ENCODE measurements at places on chromosomes 16 and 17. TPM values are rescaled to one million over a fixed set of nuclear protein-coding genes. Genes with fewer than 3 reads are reported as not detected.

Gene SCARF1
- 295 TPM for total RNA-seq

Gene PDILT
- not detected for total RNA-seq

Gene NRN1L
- not detected for total RNA-seq

Gene LDHD
- 7.5 TPM for total RNA-seq

Gene ZNF624
- total RNA-seq: 0.53 TPM

Gene HOXB3
- 19.3 TPM for total RNA-seq

Gene C16orf89
- 4.6 TPM for total RNA-seq

Gene TSR1
- total RNA-seq: 16.9 TPM

Gene OR1A1
- not detected for total RNA-seq

Gene RGS9
- total RNA-seq: 0.21 TPM

DNA sequence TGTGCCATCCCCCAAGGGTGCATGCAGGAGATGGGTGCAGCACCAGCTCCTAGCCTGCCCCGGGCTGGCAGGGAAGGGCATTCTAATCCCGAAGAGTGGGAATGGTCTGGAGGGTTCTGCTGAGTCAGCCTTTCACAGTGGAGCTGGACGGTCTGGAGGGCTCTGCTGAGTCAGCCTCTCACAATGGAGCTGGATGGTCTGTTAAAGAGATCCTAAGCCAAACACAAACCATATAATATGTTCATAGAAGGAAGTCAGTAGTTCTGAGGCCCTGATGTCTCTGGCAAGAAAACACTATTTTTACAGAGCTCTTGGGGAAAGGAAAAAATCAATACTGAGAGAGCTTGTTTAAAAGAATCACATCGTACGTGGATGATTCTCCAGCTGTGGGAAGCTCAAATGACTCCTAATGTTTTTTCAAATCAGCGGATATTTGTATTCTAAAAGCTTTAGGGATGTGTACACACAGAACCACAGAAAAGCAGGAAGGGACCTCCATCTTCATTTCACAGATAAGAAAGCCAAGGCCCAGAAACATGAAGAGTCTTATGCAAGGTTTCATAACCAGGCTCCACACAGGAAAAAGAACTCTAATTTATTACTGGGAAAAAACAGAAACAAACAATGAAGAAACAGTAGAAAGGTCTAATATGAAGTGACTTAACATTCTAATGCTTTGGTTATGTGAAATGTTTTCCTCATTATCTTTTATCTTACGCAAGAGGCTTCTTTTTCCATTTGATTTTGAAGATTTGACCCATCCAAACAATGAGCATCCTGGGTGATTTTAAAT lies 176.3 kb downstream of the VPS53 start:
- no peak for DNase-seq

DNA sequence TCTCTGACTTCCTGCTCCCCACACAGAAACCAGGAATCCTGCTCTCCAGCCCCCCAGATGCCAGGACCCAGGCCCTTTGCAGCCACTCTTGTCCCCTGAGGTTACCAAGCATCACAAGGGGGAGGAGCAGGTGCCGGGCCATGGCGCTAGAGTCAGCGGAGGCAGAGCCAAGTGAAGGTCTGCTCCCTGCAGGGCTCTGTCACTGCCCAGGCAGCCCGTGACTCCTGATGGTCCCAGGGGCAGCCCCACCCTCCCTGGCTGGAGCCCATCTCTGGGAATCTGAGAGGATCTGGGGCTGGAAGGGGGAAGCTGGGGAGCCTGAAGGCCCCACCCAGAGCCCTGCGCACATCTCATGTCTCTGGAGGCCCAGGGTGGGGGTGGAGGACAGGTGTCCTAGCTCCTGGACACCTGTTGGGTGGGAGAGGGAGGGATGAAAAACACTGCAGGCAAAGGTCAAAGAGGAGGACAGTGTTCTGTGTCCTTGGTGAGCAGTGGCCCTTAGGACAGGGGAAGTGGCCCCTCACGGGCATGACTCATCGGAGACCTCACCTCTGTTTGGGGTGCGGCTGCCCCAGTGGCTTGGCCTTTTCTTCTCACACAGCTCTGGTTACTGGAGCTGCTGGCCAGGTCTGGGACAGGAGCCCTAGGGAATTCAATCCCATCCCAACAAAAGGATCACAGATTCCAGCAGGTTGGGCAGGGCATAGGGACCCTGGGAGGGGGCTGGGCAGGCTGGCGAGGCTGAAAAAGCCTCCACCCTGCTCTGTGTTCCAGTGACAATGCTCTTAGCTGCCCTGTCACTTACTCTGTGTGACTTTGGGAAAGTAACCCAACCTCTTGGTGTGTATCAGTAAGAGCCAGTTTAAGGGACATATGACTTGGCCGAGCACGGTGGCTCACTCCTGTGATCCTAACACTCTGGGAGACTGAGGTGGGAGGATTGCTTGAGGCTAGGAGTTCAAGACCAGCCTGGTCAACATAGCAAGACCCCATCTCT lies at the start of gene PRSS36:
PRSS36 (minus strand) TSS at position 173 of the 997 bp plus-strand sequence; CDS start at position 142, 31 bp downstream.
- DNase-seq: no peak

- no peak for DNase-seq
Observed at GRCh38 chr16:88527186-88527936, 42.8 kb upstream of the ZC3H18 start.

GRCh38 chr16:24610416-24610755 lies 71.0 kb downstream of the RBBP6 start:
- DNase-seq: no peak

DNA sequence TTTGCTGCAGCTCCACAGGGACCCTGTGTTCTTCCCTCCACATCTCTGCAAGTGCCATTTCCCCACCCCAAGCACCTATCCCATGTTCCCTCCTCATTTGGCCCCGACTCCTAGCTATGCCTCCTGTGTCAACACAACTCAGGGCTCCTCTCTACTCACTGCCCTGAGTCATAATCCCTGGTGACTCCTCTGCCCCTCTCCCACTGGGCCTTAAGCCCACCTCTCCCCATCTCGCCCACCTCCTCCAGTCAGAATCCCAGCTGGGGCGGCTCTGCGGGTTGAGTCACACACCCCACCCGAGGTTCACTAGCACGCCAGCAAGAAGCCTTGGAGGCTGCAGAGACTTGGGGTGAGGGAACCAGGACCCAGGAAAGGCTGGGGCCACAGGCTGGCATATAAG lies 346.2 kb downstream of the FOXL1 start:
- no peak for DNase-seq

GRCh38 chr16:49458656-49459445 lies 85.2 kb downstream of the C16orf78 start:
- DNase-seq: peak; percentile 35

- DNase-seq: no peak
Observed at GRCh38 chr16:11142261-11142630, 113.8 kb downstream of the SOCS1 start.

GRCh38 chr17:27551701-27552248 lies 79.2 kb upstream of the LGALS9 start:
- no peak for DNase-seq

DNA sequence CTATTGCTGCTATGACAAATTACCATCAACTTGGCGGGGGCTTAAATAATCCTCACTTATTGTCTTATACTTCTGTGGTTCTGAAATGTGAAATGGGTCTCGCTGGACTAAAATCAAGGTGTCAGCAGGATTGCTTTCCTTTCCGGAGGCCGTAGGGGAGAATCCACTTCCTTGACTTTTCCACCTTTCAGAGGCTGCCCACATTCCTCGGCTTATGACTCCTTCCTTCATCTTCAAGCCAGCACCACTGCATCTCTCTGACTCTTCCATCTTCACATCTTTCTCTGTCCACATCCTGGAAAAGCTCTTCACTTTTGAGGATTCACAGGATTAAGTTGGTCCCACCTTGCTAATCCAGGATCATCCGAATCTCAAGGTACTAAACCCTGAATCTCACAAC lies 217.8 kb downstream of the GRIN2A start:
- no peak for DNase-seq

GRCh38 chr16:89201439-89202377 lies 1.4 kb upstream of the SLC22A31 start:
- DNase-seq: no peak

- DNase-seq: no peak
Observed at GRCh38 chr17:35390156-35390555, 16.7 kb upstream of the SLFN11 start.

GRCh38 chr17:81821603-81822311 lies 11.3 kb downstream of the MCRIP1 start:
- peak; percentile 78 for DNase-seq

DNA sequence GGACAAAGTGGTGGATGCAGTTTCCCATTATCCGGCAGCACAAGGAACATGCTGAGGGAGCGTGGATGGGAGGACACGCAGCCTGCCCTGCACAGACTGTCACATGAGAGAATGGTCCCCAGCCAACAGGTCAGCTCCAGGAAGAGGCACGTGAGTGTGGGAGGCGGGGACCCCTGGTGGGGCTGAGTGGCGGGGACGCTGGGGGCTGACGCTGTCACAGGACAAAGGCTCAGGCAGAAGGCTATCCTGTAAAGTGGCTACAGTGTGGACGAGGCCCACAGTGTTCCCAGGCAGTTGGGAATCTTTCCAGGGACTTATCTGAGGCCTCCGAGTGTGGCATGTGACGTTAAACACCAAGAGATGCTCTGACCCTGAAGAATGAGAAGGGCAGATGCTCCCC lies 30.4 kb downstream of the MBTPS1 start:
- no peak for DNase-seq

DNA sequence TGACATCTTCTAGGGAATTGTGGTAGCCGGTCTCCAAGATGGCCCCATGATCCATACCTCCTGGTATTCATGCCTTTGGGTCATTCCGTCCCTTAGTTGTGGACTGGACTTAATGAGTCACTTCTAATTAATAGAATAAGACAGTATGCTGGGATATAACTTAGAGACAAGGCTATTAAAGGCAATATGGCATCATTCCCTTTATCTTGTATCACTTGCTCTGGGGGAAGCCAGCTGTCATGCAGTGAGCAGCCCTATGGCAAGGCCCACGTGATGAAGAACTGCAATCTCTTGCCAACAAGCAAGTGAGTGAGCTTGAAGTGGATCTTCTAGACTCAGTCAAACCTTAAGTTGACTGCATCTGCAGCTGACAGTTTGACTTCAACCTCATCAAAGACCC lies 97.8 kb upstream of the MED13 start:
- DNase-seq: no peak

DNA sequence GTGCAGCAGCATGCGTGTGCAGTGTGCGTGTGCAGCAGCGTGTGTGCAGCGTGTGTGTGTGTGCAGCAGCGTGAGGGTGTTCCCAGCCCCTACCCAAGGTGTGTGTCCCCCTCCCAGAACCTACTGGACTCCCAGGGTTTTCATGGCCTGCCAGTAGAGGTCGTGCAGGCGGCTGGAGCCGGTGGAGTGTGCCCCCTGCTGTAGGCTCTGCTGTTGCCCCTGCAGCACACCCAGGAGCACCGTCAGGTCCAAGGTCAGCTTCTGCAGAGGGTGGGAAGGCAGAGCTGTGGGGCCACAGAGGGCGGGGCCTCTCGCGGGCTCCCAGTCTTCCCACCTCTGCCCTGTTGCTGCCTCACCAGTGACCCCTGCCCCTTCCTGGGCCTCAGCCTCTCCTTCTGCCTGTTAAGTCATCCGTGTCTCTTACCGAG lies 14.9 kb downstream of the MYBBP1A start:
- no peak for DNase-seq

DNA sequence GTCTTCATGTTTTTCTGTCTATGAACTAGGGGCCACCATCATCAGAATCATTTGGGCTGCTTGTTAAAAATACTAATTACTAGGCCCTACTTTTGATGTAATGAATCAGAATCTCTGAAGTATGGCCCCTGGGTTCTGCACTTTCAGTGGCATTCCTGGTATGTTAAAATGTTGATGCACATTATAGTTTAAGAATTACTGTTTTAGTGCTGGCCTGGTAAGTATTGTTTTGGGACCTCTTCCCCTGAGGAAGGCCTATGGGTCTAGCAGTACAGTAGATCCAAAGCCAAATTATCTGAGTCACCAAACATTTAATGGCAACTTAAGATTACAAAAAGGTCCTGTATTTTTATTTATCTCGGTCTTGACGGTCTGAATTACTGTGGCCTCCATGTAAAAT lies 58.8 kb downstream of the AP2B1 start:
- no peak for DNase-seq

- DNase-seq: no peak
Observed at GRCh38 chr16:64892835-64893785, 228.8 kb downstream of the CDH11 start.

GRCh38 chr17:18270046-18270931 lies 9.8 kb downstream of the MIEF2 start:
- no peak for DNase-seq

- DNase-seq: no peak
Observed at GRCh38 chr17:50708050-50709000, 611 bp upstream of the ANKRD40 start.

- DNase-seq: no peak
Observed at GRCh38 chr16:59612094-59612493, 878.0 kb upstream of the GOT2 start.

DNA sequence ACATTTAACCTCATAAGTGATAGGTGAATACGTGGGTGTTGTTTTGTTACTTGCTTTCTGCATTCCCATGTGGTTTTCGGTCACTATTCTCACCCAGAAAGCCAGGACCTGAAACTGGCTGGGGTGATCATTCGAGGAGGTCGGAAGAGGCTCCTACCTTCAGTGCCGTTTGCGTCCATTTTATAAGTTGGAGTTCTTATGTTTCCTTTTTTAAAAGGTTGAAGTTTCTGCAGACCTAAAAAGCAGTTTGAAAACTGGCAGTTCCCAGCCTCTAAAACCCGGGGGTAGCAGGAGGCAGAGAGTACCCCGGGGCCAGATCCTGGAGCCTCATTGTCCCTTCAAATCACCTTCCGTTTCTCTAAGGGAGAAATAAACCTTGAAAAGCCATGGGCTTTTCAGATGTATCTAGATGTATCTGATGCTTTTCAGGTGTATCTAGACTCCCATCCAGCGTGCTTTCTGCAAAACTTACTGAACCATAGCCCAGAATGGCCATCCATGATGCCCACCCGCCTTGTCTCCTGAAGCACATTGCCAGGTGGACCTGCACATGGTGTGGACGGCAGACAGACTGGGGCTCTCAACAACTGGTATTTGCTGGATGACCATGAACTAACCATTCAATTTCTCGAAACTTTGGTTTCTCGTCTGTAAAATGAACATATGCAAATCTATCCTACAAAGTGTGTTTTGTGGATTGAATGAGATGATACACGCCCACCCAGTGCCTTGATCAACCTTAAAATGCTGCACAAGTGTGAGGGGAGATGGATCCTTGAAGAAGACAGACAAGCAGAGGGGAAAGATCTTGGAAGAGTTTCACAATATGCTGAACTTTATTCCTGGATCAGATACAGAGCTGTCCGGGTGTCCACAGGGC lies 1.3 kb downstream of the NLRC5 start:
- DNase-seq: no peak

- DNase-seq: no peak
Observed at GRCh38 chr16:9797306-9797705, 384.9 kb downstream of the GRIN2A start.

- DNase-seq: no peak
Observed at GRCh38 chr16:86977076-86977676, 340.0 kb downstream of the C16orf95 start.

DNA sequence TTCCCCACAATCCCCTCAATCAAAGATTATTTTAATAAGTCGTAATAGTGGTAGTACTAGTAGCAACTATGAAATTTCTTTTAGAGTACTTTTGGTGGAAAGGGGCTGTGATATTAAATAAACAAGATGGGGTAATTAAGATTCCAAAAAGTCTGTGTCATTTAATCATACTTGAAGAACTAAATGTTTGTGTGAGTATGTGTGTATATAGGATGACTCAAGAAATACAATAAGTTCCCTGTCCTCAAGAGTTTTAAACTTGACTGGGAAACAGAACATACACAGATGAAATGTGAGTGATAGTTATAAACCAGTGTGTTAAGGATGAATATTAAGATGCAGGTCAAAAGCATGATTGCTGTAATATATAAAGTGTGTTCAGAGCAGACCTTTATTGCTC lies 2.3 kb downstream of the ALDH3A2 start:
- no peak for DNase-seq

All from ascending aorta (tissue), 2 donors.